ENCODE measurements at places on chromosomes 3 and 15.

- no peak for DNase-seq
These were observed 10.0 kb downstream of the IQSEC1 start for GRCh38 chr3:13063225-13063624.

- no peak for DNase-seq
These were observed 796.2 kb downstream of the NAALADL2 start for GRCh38 chr3:175655351-175655750.

DNA sequence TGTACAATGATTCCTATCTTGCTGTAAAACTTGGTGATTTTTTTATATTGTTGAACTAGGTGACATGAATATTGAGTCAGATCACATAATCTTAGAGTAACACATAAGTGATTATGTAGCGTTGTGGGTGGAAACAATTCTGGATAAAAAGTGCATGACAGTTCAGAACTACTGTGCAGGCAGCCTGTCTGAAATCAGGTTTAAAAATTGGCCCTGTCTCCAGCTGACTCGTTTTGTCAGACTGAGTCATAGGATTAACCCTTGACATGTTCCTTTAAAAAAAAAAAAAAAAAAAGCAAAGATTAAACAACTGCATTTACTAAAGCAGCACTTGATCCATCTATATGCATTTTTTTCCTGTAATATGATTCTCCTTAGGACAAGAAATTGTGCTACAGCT is 160.0 kb upstream of the CGNL1 start:
- DNase-seq = no peak

- no peak for DNase-seq
These were observed 193.3 kb upstream of the PROK2 start for GRCh38 chr3:71978150-71978721.
